Activated T-helper 9 cell treated with anti-CD3 and anti-CD28 coated beads, Interleukin-2, amount 50 U/mL, for 16 hours (primary cell): ENCODE measurements at places on chromosomes 1 and 21.

DNA sequence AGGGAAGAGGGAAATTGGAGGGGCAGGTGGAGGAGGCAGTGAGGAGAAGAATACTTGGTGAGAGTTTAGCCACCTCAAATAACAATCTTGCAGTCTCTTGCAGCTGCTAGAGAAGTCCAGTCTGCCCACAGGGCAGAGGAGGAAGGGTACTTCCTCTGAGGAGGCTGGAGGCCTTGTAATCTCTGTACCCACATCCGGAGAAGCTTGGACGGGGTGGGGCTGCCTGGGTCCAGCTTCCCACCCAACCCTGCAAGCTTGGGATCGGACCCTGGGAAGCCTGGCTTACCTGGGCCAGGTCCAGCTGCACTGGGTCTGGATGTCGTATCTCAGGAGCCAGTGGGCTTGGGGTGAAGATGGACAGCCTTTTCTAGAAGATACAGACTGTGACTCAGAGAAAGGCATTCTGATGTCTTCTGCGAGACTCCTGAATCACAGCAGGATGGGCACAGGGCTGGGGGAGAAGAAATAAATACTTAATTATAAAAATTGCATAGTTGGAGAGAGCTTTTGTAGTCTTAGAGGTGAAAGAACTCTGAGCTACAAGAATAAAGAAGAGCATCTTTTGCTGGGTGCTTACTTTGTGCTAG is 111.8 kb upstream of the JUN start:
- no peak for DNase-seq

DNA sequence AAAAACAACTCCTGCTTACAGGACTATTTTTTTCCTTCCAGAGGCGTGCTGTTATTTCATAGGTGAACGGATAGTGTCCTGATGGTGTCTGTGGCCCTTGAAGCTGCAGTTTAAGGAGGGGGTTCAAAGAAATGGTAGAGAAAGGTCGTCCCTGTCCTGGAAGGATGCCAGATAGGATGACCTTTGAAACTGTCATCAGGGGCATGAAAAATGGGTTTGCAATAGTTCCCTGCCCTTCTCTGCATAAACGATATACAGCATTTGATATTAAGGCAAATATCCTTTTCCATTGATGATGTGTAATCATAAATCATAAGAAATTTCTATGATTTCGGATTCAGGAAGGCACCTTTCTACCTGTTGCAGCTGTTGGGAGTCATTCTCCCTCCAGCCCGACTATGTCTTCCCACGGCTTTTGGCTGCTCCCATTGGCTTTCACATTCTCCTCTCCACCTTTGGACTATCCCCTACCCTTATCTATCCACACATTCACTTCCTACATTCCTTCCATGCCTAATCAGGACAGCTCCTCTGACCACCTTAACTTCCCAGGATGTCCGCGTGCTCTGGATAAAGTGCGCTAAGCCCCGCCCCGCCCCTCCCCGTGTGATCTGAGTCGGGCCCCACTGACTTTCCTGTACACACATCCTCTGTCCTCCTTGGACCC is 209.8 kb downstream of the DISC1 start:
- no peak for DNase-seq

GRCh38 chr1:13679651-13680050 is 20.3 kb upstream of the PRDM2 start:
- DNase-seq = no peak

- no peak for DNase-seq
These were observed 69.3 kb downstream of the NR5A2 start for GRCh38 chr1:200096774-200097173.

DNA sequence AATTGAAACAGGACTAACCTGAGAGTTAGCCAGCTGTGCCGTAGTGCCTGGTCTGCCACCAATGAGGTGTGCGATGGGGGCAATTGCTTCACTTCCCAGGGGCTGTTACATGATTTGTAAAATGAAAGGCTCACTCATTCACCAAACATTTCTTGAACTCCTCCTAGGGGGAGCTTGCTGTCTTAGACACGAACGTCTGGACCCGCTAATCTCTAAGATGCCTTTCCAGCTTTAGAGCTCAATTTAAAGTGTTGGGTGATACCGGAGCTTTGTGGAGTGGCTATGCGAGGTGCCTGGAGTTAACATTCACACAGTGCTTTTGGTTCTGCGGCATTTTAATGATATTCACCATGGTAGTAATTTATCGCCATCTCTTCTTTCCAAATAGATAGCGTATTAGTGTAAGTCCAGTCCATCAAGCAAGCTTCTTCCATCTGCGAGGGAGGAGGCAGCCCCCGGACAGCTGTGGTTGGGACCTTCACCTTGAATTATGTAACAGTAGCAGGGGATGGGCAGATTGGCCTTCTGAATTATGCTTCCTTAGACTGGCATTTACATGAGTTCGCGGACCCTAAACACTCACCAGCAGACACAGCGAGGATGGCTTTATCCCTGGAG is 179.9 kb downstream of the ADSS2 start:
- no peak for DNase-seq
